ENCODE measurements at places on chromosomes 3 and 15.

DNA sequence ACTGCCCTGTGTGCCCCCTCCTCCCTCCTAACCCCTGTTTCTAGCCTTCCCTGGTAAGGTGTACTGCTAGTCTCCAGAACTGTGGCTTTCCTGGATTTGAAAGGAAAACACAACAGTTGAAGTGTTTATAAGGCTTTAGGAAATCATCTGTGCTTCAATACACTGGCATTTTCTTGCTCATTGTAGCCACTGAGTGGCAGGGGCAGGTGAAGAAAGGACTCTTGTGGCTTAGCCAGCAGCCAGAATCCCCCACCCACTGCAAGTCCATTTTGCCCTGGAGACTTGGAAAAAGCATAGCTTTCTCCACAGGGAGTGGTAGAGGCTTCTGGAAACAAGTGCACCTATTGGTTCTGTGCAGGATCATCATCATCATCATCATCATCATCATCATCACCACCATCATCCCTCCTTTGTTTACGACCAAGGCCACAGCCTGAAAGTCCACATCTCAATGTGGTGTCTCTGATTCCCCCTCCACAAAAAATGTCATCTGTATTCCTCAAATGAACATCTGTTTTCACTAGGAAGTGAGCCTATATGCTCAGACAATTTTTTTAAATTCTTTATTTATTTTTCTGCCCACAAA lies 33.4 kb downstream of the AQP9 start:
- no peak for DNase-seq

GRCh38 chr3:126582311-126582710 lies 23.6 kb upstream of the C3orf22 start:
- no peak for DNase-seq

- DNase-seq, result no peak
Measured at GRCh38 chr3:83317605-83318004, 1556.2 kb upstream of the GBE1 start.

DNA sequence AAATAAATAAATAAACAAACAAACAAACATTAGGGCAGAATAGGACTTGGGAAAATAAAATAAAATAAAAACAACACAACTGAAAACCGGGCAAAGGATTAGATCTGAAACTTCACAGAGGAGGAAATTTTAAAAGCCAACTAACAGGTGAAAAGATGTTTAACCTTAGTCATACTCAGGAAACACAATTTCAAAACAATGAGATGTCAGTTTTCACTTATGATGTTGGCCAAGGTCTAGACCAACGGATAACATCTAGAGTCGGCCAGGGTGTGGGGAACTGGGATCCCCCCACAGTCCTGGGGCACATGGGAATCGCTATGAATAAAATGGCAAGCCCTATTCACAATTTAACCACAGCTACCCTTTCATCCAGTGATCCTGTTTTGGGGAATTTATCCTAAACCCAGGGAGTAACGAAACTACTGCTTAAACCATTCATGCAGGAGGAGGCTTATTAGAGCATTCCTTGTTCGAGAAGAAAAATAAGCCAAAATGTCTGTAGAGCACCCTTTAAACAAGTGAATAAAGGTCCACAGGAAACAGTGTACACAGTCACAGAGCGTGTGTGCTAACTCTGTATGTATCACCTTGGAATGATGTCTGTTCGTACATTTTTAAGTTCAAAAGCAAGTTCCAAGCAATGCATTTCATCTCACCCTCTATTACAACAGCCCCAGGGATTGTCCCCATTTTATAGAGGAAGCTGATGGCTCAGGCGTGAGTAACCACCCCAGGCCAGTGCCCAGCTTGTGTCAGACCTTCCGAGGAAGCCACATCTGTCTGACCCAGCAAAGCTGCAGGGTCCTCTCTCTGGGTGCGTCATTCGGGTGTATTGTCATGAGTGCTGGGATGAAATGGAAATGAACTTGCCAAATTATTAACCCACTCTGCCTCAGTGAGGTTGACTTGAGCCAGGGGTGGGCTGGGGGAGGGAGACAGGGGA lies 6.3 kb upstream of the ANPEP start:
- DNase-seq, result no peak

DNA sequence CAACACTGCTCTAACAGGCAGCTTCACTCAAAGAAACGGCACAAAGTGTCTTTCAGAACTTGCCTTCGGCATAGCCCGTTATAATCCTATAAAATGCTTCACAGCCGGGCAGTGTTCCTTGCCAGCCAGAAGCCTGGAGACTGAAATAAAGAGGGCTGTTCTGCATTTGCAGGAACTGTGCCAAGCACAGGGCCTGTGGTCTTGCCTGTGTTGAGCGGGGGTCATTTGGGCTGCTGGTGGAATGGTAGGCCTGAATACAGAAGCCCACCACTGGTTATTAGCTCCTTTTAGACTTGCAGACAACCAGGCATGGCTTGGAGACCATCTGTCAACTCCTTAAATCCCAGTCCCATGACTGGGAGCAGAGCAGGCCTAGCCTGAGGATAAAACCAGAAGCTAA lies 4.7 kb upstream of the ARHGEF3 start:
- no peak for DNase-seq

DNA sequence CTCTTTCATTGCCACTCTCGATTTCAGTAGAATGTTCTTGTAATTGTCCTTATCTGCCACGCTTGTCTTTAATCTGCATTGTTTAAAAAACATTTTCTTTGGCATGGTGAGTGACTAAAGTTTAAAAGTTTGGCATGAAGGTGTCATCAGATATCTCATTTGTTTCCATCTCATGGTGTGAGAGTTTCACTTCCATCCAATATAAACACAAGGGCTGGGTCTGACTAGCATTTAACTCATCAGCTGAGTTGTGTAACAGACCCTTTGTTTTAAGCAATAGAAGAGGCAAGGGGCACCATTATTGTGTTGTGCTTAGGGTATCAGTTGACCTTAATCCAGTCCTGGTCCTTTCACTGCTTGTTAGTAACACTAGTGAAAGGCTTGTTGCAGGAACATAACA lies 49.9 kb upstream of the IL12A start:
- DNase-seq, result no peak

DNA sequence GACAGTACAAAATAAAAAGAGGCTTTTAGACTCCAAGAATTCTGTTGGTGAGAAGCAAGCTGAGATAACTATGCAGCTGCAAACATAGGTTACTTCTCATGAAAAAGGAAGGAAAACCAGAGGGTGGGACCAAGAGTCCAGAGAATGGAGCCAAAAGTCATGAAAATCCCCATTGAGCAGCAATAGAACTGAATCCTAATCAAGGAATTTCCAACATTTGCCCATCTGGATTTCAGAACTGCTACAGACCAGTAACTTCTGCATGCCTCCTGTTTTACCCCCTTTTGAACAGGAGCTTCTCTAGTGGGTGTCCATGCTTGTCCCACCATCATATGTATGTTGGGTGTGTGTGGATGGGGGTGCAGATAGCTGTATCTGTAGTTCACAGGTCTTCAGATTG lies 33.6 kb upstream of the BNC1 start:
- no peak for DNase-seq

DNA sequence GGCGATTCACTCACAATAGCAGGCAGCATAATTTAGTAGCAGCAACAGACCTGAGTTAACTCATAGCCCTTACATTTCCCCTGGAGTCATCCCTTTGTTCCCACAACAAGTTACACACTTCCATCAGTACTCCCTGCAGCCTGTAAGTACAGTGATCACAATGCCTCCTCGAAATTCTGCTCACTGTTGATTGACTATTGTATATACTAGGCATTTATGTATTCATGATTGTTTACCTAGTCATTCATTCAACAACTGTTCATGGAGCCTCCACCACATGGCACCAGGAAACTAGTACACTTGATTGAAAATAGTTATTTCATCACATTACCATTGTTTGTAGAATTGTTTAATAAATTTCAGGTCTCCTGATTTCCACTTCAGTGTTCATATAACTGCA lies 71.4 kb upstream of the P3H2 start:
- DNase-seq, result no peak

- DNase-seq, result no peak
Measured at GRCh38 chr15:36693644-36694043, 114.2 kb downstream of the CDIN1 start.

DNA sequence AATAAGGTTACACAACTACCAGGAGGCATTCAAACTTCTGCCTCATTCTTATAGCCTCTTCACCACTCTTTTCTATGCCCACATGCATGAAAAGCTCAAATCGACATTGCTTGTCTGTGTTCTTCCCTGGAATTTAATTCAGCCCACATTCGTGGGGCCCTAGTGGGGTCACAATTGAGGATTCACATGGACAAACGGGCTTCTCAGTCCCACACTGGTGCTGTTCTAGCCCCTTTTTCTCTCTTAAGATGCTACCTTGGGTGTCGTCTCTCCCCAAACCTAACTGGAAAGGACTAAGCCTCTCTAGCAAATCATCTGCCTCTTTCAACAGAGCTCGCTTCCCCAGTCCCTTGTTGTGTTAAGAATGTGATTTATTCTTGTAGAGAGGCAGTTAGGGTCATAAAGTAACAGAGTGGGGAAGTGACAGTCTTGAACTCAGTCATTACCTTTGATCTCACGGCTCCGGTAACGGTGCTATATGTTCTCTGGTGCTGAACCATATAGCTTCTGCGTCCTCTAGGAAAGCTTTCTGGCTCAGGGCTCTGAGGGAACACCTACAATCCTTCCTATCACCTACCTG lies 4.9 kb downstream of the LPP start:
- no peak for DNase-seq

DNA sequence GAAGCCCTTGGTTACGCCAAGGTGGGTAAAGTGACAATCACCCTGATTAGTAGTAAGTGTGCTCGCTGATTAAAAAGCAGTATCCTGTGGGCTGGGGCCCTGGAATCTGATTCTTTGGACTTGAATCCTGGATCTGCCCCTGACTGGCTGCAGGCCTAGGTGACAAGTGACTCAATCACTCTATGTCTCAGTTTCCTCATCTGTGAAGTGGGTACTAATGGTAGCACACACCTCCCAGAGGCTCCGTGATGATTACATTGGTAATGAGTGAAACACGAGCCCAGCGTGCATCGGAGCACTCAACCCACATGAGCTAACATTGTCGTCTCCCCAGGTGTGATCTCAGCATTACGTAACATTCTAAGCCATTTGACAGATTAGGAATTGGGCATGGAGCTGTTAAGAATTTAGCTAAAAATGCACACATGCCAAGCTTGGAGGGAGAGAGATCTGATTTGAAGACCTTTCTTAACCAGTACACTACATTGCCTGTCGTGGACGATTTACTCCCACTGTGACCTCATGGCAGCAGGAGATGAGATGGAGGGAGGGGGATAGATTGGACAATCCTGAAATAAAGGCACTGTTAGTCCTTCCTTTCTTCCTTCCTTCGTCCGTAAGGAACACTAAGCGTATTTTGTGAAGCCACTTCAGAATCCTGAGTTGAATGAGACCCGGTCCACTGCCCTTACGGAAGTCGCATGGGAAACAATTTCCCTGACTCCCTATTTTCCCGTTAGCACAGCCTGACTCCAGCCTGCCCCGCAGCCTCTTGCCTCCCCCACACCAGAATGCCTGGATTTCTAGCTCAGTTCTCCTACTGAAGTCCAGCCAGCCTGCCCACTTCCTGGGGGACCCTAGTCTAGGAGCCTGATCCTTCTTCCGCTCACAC lies 32.1 kb downstream of the MGLL start:
- no peak for DNase-seq

GRCh38 chr3:159872374-159873109 lies 116.1 kb upstream of the IL12A start:
- DNase-seq, result no peak

- no peak for DNase-seq
Measured at GRCh38 chr3:43187836-43188479, 82.1 kb upstream of the POMGNT2 start.

GRCh38 chr3:186361246-186361761 lies 730 bp downstream of the DGKG start:
- no peak for DNase-seq

- no peak for DNase-seq
Measured at GRCh38 chr15:95680728-95681127, 649.8 kb upstream of the NR2F2 start.

- peak; percentile 81 for DNase-seq
Measured at GRCh38 chr15:20356444-20356910, 185.1 kb downstream of the GOLGA6L6 start.

DNA sequence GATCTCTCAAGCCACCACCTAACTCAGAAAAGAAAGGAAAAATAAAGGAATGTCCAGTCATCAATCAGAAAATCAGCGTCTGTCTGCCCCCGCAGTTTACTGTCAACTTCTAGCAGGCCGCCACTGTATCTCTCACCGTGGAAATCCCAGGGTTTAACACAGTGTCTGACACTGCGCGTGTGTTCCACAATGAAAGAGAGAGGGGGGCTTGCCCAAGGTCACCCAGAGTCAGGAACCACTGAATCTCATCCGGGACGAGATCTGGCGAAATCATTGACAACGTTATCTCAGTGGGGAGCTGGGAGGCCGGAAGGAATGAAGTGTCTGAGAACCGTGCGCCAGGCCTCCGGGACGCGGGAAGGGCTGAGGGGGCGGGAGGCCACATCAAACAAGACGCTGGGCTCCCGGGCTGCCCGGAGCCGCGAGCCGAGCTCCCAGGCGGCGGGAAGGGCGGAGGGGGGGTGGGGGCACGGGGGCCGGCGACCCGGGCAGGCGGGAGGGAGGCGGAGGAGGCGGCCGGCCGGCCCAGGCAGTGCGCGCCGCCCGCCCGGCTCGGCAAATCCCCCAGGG lies 2.2 kb upstream of the HES1 start:
- DNase-seq, result no peak

DNA sequence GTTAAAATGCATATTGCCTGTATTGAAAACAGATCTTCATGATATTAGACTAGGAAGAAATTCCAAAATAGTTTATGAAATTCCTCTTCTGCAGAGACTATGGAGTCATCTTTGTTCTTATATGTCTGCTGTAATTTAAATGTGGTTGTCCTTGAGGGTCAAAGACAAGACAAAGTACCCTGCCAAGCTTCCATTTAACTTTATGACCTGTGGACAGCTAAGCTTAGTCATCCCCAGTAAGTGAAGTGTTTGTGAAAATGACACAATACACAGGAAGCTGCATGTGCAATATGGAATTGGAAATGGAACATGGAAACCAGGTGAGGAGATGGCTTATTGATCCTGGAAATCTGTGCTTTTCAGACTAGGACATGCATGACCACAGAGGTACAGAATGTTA lies 68.5 kb upstream of the GBE1 start:
- no peak for DNase-seq

DNA sequence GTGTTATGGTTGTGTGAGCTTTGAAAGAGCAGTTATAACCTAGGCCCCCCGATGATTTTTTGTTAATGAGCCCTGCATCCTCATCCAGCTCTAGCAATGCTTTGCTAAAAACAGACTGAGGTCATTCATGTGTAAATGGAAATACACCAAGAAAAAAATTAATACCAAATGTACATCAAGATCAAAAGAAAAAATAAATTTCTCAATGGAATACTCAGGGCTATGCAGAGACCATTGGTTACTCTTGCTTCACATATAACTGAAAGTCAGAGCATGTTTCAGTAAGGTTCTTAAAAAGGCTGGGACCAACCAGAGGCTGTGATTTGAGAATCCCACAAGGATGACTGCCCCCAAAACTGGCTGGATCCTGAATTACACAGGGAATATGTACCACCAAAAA lies 48.0 kb downstream of the ARHGAP31 start:
- no peak for DNase-seq

- DNase-seq, result no peak
Measured at GRCh38 chr3:2765002-2765579, 345.1 kb downstream of the IL5RA start.

Measured in stimulated activated CD4-positive, alpha-beta T cell treated with anti-CD3 and anti-CD28 coated beads, Interleukin-1b, Interleukin-23, amount 100 ng/mL, for 24 hours (primary cell).